NCI-H1105 (cell line): ENCODE measurements at places on chromosomes 1 and 21.

DNA sequence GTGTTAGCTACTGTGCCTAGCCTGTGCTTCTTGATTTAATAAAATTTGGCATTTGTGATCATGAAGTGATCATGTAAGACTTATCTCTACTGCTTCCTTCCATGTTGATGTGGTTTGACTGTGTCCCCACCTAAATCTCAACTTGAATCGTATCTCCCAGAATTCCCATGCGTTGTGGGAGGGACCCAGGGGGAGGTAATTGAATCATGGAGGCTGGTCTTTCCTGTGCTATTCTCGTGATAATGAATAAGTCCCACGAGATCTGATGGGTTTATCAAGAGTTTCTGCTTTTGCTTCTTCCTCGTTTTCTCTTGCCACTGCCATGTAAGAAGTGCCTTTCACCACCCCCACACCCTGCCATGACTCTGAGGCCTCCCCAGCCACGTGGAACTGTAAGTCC lies at the start of gene OVAAL:
Gene OVAAL (plus strand): TSS at position 301 of the 400 bp plus-strand sequence.
- DNase-seq, result no peak

GRCh38 chr1:169236143-169236542 lies 129.7 kb downstream of the ATP1B1 start:
- no peak for DNase-seq

GRCh38 chr1:2251363-2251762 lies 23.2 kb downstream of the SKI start:
- no peak for DNase-seq

DNA sequence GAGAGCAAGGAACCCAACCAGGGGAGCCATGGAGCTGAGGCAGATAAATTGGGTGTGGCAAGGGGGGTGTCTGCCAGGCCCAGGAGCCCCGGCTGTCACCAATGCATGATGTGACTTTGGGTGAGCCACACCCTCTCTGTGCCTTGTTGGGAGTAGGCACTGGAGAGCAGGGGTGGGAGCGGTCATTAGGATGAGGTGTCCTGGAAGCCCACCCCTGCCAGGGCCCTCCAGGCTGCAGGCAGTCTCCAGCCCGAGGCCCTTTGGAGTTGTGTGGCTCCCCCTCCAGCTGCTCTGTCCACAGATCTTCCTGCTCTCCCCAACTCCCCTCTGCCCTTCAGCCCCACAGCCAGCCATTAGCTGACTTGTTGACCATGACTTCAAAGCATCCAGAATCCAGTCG lies 11.4 kb downstream of the MX2 start:
- no peak for DNase-seq

- DNase-seq, result no peak
Measured at GRCh38 chr1:119010201-119010600, 22.1 kb upstream of the TBX15 start.

DNA sequence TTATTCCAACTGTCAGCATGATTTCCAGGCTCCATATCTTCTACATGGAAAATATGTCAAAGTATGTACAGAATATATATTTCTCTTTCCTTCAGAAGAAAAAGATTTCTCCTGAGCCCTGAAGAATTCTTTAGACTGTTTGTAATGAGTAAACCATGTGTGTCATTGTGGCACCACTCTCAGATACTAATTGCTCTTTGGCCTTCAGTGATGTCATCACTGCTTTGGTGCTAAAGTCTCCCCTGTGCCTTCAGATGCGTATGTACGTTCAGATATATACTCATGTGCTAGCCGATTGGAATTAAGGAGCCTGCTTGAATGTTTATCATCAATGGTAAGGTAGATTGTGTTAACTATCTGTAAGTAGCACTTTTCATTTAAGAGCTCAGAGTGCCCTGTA lies 20.6 kb upstream of the NBL1 start:
- no peak for DNase-seq

GRCh38 chr1:217425422-217425821 lies 205.5 kb downstream of the GPATCH2 start:
- DNase-seq, result no peak

DNA sequence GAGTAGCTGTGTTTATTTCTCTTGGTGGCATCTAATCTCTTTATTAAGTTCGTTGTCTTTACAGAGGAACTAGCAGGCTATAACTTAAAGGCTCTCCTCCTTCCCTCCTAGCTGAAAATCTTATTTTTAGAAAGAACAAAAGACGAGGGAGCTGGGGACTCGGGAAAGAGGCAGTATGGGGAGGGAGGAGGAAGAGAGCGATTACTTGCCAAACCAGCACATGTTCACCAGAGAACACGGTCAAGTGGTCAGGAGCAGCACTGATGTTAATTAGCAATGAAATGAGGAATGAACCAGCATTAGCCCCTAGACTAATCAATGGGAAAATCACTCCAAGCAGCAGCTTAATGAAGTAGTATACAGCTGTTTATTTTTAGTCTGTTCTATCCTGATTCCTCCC lies 171.3 kb upstream of the ESRRG start:
- DNase-seq, result no peak

- no peak for DNase-seq
Measured at GRCh38 chr1:65082346-65083040, 65.5 kb upstream of the AK4 start.
